Caco-2 (cell line): ENCODE measurements at places on chromosomes 11 and 22. TPM values are rescaled to one million over a fixed set of nuclear protein-coding genes. Genes with fewer than 3 reads are reported as not detected.

DNA sequence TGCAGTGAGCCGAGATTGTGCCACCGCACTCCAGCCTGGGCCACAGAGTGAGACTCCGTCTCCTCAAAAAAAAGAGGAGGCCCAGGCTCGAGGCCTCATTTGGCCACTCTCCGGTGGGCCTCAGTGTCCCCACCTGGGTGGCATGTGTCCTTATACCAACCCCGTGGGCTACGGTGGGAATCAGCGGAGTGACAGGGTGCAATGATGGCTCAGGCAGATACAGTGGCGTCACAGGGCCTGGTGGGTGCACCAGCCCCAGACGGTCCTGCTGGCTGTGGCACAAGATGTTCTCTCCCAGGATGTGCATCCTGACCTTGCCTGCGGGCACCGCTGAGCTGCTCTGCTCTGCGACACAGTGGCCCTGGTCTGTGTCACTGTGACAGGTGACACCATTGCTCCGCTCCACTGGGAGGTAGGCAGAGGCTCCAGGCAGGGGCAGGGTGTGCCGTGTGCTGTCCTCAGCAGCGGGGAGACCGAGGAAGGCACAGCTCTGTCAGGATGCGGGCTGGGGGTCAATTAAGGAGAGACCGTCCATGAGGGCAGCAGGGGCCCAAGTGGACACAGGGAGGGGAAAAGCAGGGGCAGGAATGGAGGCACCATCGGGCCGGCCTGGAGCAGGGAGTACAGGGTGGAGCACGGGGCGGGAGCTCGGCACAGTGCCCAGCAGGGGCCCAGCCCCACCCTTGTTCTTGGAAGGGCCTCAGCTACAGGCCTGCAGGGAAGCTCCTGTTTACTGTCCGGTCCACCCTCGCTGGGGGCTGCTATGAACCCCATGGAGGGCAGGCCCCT lies 21.7 kb upstream of the TH start:
- no peak overlapping the region for H3K27ac ChIP-seq
- DNase-seq = no peak
- no peak overlapping the region for H3K4me3 ChIP-seq

DDX17 gene
- total RNA-seq = 359 and 367 TPM in 2 replicates

LRRC74B gene
- not detected in 2 replicates for total RNA-seq

- no peaks in the 10 kb centered on the region for H3K27me3 ChIP-seq
- no peaks in the 10 kb centered on the region for H3K4me1 ChIP-seq
- no peak within 1 kb of the TSS for H3K4me3 ChIP-seq
- H3K27ac ChIP-seq = no peak within 1 kb of the TSS
- no peak for DNase-seq
- H3K36me3 ChIP-seq = no peaks in the 10 kb centered on the region
Measured at GRCh38 chr11:123885570-123885969, at the start of gene TMEM225. Gene TMEM225 (minus strand): TSS chr11:123885670. CDS start chr11:123885425, 245 bp downstream.

GRCh38 chr11:6607190-6607795 lies 3.7 kb downstream of the ILK start:
- H3K4me1 ChIP-seq = peaks cover 38% of the 10 kb centered on the region
- H3K4me3 ChIP-seq = no peak overlapping the region
- peaks cover 5% of the 10 kb centered on the region; the same call in 1 of the 2 replicates for H3K36me3 ChIP-seq
- no peaks in the 10 kb centered on the region for H3K27me3 ChIP-seq
- peak overlapping the region; percentile 16 for H3K27ac ChIP-seq

PGA5 gene
- total RNA-seq = not detected in 2 replicates

LRRC75B gene
- 18.6 and 20.4 TPM in 2 replicates for total RNA-seq

GRCh38 chr11:35986947-35987346 lies 43.1 kb downstream of the LDLRAD3 start:
- H3K4me3 ChIP-seq = no peak overlapping the region
- no peaks in the 10 kb centered on the region for H3K4me1 ChIP-seq
- no peaks in the 10 kb centered on the region for H3K36me3 ChIP-seq

IL17RA gene
- 13.7 and 14.5 TPM in 2 replicates for total RNA-seq

CHRNA10 gene
- total RNA-seq = 3.6 and 3.9 TPM in 2 replicates

DNA sequence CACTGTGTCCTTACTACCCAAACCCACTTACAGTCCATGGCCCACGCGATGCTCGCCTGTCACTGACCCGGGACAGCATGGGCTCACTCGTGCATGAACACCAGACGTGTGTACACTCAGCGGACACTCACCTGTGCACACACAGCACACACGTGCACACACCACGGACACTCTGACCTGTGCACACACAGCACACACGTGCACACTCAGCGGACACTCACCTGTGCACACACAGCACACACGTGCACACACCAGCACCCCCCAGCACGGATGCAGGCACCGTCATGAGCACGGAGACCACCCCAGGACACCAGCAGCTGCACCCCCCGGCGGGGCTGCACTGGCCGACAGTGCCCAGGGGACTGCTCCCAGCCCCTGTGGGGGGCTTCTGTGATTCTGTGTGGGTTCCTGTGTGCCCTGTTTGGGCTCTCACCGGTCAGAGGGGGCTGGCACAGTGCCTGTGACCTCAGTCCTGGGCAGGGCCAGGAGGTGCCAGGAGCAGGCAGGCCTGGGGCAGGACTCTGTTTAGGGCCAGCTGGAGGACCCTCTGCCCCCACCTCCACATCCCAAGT lies 20.2 kb downstream of the CRELD2 start:
- no peak overlapping the region for H3K4me3 ChIP-seq
- H3K27ac ChIP-seq = no peak overlapping the region
- peaks cover 6% of the 10 kb centered on the region; the same call in 1 of the 2 replicates for H3K4me1 ChIP-seq
- no peaks in the 10 kb centered on the region for H3K27me3 ChIP-seq
- no peak for DNase-seq
- H3K36me3 ChIP-seq = no peaks in the 10 kb centered on the region

GRCh38 chr11:117819096-117820040 lies 5.2 kb downstream of the FXYD2 start:
- peak; percentile 88 for DNase-seq
- no peaks in the 10 kb centered on the region for H3K27me3 ChIP-seq
- no peak overlapping the region for H3K27ac ChIP-seq
- peaks cover 48% of the 10 kb centered on the region for H3K4me1 ChIP-seq
- H3K36me3 ChIP-seq = no peaks in the 10 kb centered on the region
- no peak overlapping the region for H3K4me3 ChIP-seq

- H3K4me1 ChIP-seq = no peaks in the 10 kb centered on the region
- no peaks in the 10 kb centered on the region; the same call in 1 of the 2 replicates for H3K27me3 ChIP-seq
- H3K4me3 ChIP-seq = no peak overlapping the region
- DNase-seq = no peak
- no peaks in the 10 kb centered on the region for H3K36me3 ChIP-seq
Measured at GRCh38 chr11:32168924-32169323, 78.0 kb downstream of the RCN1 start.

OR52E5 gene
- not detected in 2 replicates for total RNA-seq

DNA sequence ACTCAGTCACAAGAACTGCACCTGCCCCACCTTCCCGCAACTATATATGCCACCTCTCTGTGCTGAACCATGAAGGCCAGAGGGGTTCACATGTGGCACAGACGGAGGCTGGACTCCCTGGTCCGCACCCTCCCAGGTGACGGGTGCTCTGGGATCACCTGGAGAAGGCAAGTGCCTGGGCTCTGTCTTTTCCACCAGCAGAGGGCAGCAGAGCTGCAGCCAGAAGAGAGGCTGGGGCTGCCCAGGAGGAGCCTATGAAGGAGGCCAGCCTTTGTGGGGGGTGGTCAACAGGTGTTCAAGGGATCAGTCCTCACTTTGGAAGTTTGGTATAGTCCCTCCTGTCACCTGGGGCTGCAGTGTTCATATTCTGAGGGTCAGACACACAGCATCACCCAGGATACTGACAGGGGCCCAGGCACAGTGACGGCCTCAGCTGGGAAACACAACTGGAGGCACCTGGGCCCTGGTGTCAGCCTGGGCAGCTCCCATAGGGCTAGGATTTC lies 39.2 kb upstream of the IGLL5 start:
- H3K36me3 ChIP-seq = no peaks in the 10 kb centered on the region
- no peaks in the 10 kb centered on the region for H3K27me3 ChIP-seq
- no peak overlapping the region for H3K4me3 ChIP-seq
- H3K27ac ChIP-seq = no peak overlapping the region
- DNase-seq = peak; percentile 81

DNA sequence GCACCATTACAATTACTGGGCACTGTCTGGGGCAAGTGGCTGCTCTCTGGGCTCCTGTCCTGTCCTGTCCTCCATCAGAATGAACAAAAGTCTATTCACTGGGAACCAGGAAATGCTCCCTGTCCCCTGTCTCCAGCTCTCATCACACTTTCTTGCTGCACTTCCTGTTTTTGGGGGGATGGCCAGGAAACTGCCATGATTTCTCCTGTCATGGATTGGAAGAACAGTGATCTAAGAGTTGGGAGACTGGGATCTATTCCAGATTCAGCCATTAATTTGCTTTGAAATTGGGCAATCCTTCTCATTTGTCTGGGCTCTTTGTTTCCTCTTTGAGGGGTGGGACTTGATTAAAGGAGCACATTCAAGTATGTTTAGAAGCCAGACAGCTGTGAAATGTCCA lies 61.4 kb upstream of the KIRREL3 start:
- no peak overlapping the region for H3K4me3 ChIP-seq
- no peaks in the 10 kb centered on the region for H3K4me1 ChIP-seq
- H3K36me3 ChIP-seq = no peaks in the 10 kb centered on the region
- DNase-seq = no peak
- no peak overlapping the region for H3K27ac ChIP-seq
- no peaks in the 10 kb centered on the region; the same call in none of the 2 replicates for H3K27me3 ChIP-seq

GRCh38 chr11:35540526-35540925 lies 15.1 kb upstream of the PAMR1 start:
- no peak for DNase-seq
- no peaks in the 10 kb centered on the region for H3K27me3 ChIP-seq
- peaks cover 53% of the 10 kb centered on the region for H3K4me1 ChIP-seq
- H3K4me3 ChIP-seq = no peak overlapping the region

OR8H3 gene
- total RNA-seq = not detected in 2 replicates

IL17REL gene
- not detected in 2 replicates for total RNA-seq

DNA sequence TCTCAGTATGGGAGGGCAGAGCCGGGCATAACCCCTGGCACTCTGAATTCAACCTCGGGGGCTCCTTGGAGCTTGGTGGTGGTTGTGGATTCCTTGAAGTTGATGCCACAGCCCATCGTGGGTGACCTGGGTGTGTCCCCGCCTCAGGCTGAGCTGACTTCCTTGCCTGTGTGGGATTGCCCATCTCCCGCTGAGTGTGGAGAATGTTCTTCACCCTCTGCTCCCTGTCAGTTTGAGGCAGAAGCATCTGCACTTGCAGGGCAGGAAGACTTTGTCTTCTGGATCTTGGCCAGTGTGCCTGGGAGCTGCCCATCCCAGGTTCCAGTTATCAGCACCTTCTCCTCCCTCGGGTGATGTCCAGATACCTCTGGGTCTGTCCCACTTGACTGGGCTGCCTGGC lies 25.3 kb downstream of the CD82 start:
- H3K36me3 ChIP-seq = no peaks in the 10 kb centered on the region
- no peaks in the 10 kb centered on the region for H3K27me3 ChIP-seq
- H3K27ac ChIP-seq = no peak overlapping the region
- H3K4me1 ChIP-seq = no peaks in the 10 kb centered on the region

- H3K4me1 ChIP-seq = peaks cover 25% of the 10 kb centered on the region
- H3K27me3 ChIP-seq = no peaks in the 10 kb centered on the region
- no peaks in the 10 kb centered on the region for H3K36me3 ChIP-seq
- H3K4me3 ChIP-seq = no peak overlapping the region
Measured at GRCh38 chr11:102456381-102456780, 3.8 kb upstream of the TMEM123 start.

GRCh38 chr22:20140521-20140964 lies 8.9 kb downstream of the ZDHHC8 start:
- H3K4me3 ChIP-seq = no peak overlapping the region
- DNase-seq = no peak
- H3K36me3 ChIP-seq = no peaks in the 10 kb centered on the region
- H3K27ac ChIP-seq = no peak overlapping the region

DNA sequence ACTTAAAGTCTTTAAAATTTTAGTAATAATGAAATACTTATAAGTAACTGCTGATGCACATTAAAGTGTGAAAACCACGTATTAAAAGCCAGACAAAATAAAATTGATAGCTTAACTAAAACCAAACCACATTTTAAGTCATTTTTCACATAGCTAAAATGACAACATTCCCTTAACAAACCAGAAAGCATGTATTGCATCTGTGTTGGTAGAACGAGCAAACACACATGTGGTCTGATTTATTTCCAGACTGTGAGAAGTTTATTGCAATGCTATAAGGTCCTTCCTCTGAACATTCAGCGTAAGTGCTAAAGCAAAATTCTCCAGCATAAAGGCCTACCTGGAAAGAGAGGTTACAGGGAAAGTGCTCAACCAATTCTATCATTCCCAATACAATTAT lies 57.8 kb downstream of the ARHGAP20 start:
- H3K4me3 ChIP-seq = no peak overlapping the region
- H3K27ac ChIP-seq = no peak overlapping the region
- no peaks in the 10 kb centered on the region for H3K27me3 ChIP-seq
- no peak for DNase-seq
- H3K4me1 ChIP-seq = no peaks in the 10 kb centered on the region

GGT5 gene
- 0.51 and 0.66 TPM in 2 replicates for total RNA-seq

- H3K4me1 ChIP-seq = peaks cover 51% of the 10 kb centered on the region
- no peak overlapping the region for H3K27ac ChIP-seq
- H3K27me3 ChIP-seq = no peaks in the 10 kb centered on the region
- H3K4me3 ChIP-seq = no peak overlapping the region
- H3K36me3 ChIP-seq = no peaks in the 10 kb centered on the region; the same call in none of the 2 replicates
Measured at GRCh38 chr11:27465629-27466028, 7.0 kb downstream of the LGR4 start.

GRCh38 chr11:131408025-131408640 lies 37.7 kb downstream of the NTM start:
- H3K27me3 ChIP-seq = no peaks in the 10 kb centered on the region
- no peaks in the 10 kb centered on the region for H3K36me3 ChIP-seq
- DNase-seq = peak; percentile 74

CDC42BPG gene
- total RNA-seq = 29.1 and 36.0 TPM in 2 replicates

DNA sequence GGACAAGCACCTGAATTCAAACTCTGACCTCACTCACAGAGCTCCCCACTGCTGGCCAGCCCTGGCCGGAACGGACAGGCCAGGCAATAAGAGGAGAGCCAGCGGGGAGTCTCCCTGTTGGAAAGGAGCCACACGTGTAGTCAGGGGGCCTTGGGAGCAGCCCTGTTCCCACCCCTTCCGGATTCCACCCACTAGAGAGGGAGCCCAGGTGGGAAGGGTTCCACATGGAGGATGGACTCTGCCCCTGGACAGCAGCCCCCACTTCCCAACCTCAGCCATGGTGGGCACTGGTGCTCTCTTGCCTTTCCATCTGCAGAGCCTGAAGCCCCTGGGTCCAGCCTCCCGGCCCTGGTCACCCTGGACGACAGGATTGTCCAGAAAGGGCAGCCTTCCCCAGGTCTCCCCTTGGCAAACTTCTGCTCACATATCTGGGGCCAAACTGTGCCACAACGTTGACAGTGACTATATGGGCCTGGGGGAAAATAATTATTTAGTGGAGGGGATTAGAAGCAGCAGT lies 7.5 kb upstream of the APOBEC3A start:
- H3K27ac ChIP-seq = no peak overlapping the region
- peaks cover 9% of the 10 kb centered on the region for H3K4me1 ChIP-seq
- H3K27me3 ChIP-seq = no peaks in the 10 kb centered on the region
- no peak for DNase-seq

KCNK4 gene
- not detected in 2 replicates for total RNA-seq

ZBTB16 gene
- 10.6 and 12.7 TPM in 2 replicates for total RNA-seq

DNA sequence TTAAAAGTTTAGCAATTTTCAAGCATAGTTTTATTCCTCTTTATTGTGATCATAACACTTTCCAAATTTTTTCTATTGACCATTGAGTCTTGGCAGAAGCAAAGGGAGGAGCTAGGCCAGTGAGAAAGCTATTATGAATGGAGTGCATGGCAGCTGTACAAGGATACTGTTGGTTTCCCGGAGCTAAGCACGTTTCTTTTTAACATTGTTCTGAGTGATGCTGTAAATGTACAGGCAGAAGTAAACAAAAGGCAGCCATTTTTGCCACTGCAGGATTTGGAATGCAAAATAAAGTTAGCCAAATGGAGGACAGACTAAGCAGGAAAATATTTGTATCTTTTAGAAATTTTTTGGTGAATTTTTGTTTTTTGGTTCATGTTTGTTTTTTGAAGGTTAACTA lies 16.2 kb downstream of the CBL start:
- no peaks in the 10 kb centered on the region for H3K36me3 ChIP-seq
- no peaks in the 10 kb centered on the region for H3K27me3 ChIP-seq
- no peak overlapping the region for H3K27ac ChIP-seq
- no peaks in the 10 kb centered on the region for H3K4me1 ChIP-seq
- DNase-seq = no peak

TMEM223 gene
- total RNA-seq = 22.7 and 28.1 TPM in 2 replicates
